ENCODE measurements at places on chromosomes 2 and 18.

GRCh38 chr2:19652811-19653210, 249.0 kb downstream of the TTC32 start:
- DNase-seq: no peak

DNA sequence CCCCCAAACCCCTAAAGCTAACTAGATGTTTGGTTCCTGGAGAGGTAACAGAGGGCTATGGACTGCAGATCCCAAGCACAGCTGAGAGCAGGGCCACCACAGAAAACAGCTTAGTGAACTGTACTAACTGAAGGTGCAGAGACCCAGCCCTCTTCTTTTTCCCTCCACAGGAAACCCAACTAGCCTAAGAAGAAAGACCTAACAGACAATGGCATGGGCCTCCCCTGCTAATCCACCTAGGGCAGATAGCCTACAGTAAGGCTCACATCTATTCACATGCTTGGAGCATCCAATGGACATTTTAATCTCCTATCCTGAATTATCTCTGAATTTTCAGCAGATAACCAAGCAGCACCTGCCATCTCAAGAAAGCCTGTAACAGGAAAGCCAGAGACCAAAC, 8.8 kb upstream of the FECH start:
- no peak for DNase-seq

GRCh38 chr2:121255358-121255757, 29.6 kb downstream of the TFCP2L1 start:
- no peak for DNase-seq

GRCh38 chr18:77130229-77131099, 2.1 kb downstream of the MBP start:
- DNase-seq: no peak

DNA sequence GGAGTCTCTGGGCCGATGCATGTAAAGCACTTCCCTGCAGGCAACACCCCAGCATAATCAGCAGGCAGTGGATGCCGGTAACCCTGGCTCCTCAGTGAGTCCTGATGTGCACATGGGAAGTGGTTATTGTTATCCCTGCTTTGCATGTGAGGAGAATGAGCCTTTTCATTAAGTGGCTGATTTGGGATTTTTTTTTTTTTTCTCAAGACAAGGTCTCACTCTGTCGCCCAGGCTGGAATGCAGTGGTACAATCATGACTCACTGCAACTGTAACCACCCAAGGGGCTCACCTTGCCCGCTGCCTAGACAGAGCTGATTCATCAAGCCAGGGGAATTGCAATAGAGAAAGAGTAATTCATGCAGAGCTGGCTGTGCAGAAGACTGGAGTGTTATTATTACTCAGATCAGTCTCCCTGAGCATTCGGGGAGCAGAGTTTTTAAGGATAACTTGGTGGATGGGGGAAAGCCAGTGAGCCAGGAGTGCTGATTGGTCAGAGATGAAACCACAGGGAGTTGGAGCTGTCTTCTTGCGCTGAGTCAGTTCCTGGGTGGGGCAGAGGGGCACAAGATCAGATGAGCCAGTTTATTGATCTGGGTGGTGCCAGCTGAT, 95.4 kb downstream of the SOCS6 start:
- DNase-seq: no peak

- no peak for DNase-seq
Observed at GRCh38 chr2:239263231-239263630, 137.6 kb downstream of the HDAC4 start.

DNA sequence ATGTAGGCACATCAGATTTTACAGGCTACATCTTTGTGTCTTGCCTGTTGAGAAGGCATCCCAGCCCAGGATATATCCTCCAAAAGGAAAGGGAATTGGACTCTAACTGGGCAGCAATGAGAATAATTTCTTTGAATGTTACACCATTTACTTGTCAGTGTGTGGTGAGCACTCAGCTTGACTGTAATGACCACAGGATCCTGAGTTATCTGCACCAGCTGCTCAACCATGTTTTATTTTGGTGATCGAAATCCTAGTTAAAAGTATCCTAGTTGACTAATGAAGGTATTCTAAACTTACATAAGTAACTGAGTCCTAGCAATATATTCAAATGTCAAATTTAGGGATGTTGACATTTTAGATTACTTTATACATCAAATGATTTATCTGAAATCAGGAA, 123.0 kb downstream of the MYO3B start:
- no peak for DNase-seq

- DNase-seq: no peak
Observed at GRCh38 chr2:15867194-15868171, 72.9 kb upstream of the MYCN start.

- DNase-seq: peak; percentile 67
Observed at GRCh38 chr18:32378705-32379104, 92.0 kb downstream of the GAREM1 start.

DNA sequence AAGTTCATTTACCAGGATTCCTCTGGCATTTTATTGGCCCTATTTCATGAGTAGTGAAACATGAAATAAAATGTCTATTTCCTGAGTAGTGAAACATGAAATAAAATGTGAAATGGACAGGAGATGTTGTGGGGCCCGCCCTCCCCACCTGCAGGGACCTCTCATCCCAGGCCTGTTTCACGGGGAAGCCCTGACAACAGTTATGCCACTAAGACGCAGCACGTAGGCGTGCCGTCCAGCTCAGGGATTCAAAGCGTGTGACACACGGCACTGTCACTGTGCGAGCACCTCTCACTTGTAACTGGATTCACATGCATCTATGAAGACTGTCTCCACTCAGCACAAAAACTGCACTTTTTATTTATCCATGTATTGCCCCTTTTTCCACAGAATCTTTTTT, 83.4 kb upstream of the SNTG2 start:
- DNase-seq: no peak

DNA sequence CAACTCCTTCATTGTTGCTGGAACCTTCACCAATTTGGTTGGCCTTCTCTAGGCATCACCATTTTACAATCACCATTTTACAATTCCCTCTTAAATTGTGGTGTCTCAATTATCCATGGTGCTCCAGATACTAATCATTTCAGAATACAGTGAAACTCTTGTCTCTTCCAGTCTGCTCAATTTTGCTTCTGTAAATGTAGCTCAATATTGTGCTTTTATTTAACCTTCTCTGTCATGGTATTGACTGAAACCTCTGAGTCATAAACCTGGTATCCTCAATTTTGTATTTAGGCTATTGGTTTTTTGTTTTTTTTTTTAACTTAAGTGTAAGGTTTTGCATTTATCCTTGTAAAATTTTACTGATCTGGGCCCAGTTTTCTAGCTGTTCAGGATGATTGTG, 16.1 kb downstream of the STRADB start:
- no peak for DNase-seq

DNA sequence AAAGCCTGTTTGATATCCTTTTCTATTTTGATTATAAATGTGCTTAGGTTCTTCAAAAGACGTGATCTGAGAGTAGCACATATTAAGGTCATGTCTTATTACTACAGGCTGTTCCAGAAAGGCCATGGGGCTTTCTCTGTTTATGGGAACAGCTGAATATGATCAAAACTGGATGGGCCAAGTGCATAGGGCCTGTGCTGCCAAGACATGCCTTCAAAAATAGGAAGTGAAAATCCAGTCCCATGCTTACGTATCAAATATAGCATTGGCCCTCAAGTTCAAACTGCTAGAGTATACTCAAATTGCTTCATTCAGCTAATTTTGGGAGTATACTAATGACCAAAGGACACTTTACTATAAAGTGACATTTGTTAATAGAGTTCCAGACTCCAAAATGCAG, 24.1 kb downstream of the SLC25A52 start:
- DNase-seq: no peak

DNA sequence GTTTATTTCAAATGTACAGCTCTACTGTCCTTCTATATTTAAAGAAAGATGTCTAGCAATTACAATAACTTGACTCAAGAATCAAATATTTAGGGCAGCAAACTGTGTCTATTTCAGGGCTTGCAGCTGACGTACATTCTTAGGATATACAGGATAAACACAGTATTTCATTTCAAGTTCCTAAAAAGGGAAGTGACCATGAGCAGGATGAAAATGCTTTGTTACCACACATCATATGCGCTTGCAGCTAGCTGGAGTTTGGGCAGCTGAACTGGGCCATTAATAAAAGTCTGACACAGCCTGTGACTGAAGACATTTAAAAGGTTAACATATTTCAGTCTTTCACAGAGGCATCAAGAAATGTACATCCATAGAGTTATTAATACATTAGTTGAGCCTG, 264.6 kb upstream of the TRIB2 start:
- no peak for DNase-seq

DNA sequence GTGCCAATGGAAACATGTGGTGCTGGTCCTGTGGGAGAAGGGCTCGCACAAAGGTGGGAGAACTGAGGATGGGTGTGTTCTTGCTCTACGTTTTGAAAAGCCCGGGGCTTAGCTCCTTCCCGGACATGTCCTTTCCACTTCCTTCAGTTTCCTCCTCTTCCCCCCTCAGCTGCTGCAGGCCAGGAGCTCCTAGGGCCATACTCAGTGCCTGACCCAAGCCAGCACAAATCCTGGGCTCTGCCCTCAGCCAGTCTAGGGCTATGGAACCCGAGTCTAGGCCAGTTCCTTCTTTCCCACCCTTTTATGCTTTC, 1.4 kb upstream of the SIX2 start:
- DNase-seq: no peak

GRCh38 chr2:222960126-222960525, 91.9 kb upstream of the KCNE4 start:
- DNase-seq: no peak

- no peak for DNase-seq
Observed at GRCh38 chr2:216490061-216490460, 8.6 kb upstream of the RPL37A start.

- DNase-seq: no peak
Observed at GRCh38 chr2:202643012-202643858, 8.5 kb downstream of the FAM117B start.

DNA sequence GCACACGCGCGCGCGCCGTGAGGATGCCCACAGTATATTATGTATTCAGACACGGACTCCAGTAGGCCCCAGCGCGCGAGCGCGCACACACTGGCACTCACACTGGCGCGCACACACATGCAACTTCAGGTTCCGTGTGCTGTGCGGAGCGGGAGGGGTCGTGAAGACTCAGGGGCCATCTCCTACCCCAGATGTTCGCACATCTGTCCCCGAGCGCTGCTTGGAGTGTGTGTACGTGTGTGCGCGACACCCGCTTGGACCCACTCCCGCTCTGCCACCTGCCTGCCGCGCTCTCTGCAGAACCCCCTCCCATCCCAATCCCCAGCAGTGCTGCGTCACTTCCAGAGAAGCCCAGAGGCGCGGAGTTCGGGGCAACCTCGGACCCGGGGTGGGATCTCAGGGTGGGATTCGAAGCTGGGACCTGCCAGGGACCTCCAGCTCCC, 2.6 kb downstream of the NRP2 start:
- DNase-seq: no peak

- no peak for DNase-seq
Observed at GRCh38 chr2:217431577-217432269, 571.1 kb downstream of the TNS1 start.

DNA sequence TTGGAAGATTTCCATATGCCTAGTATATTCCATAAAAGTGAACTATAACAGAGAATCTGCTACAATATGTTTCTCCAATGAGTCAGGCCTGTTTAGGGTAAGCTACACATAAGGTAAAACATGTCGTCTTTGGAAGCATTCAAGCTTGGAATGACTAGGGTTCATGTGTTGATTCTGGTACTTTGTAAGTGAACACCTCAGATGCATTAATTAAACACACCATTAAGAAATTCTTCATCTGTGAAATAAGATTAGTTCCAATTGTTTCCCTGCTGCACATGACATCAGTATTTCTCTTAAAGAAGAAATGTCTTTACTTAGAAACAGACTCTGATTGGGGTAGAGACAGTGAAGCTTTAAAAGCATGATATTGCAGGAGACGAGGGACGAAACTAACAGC, 461.1 kb upstream of the NXPH2 start:
- DNase-seq: no peak

GRCh38 chr2:111246620-111247061, 125.9 kb downstream of the BCL2L11 start:
- DNase-seq: no peak

GRCh38 chr18:28715206-28715605, 538.3 kb upstream of the CDH2 start:
- no peak for DNase-seq

- DNase-seq: no peak
Observed at GRCh38 chr2:13115643-13116042, 398.9 kb downstream of the TRIB2 start.

DNA sequence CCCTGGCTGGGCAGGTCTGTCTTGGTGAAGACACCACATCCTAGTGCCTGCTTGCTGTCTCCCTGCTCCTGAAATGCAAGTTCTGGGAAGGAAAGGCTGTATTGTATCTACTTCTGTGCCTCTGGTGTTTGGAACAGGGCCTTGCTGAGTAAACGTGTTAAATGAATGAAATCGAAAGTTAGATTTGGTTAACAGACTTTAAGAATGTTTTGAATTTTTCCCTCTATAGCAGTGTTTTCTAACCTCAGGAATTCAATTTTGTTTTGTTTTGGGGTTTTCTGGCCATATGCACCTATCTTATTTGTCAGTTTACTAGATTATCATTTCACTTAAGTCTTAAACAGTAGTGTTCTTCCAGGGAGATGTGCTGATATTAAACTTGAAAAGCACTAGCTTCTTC, 20.7 kb downstream of the FARP2 start:
- DNase-seq: no peak

DNA sequence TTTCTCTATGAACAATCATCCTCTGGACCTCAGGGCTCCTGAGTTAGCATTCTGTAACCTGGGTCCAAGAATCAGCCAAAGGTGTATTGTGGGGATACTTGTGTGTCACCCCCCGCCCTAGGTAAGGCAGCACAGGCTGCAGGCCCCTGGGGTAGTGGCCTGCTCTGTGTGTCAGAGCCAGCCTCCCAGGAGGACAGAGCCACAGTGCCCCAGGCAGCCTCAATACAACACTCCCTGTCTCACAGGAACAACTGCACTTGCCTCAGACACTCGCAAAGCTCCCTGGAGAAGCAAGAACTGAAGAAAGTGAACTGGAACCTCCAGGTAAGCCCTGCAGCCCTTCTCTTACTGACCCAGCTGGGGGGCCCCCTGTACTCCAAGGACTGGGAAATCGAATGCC, 121.3 kb upstream of the PPP1CB start:
- no peak for DNase-seq

DNA sequence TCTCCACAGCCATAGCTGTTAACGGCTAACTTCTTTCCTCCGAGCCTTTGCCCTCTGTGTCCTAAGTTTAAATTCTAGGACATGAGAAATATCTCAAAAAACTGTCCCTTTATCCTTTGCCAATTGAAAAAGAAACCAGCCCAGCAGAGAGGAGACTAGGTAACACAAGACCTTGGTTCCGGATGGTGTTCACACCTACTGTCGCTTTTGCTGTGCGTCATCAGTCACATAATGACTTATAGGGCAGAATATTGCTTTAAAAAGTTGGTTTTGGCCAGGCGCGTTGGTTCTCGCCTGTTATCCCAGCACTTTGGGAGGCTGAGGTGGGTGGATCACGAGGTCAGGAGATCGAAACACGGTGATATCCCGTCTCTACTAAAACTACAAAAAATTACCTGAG, 66.2 kb downstream of the SP3 start:
- no peak for DNase-seq
